ENCODE measurements at places on chromosomes 3 and 15.

DNA sequence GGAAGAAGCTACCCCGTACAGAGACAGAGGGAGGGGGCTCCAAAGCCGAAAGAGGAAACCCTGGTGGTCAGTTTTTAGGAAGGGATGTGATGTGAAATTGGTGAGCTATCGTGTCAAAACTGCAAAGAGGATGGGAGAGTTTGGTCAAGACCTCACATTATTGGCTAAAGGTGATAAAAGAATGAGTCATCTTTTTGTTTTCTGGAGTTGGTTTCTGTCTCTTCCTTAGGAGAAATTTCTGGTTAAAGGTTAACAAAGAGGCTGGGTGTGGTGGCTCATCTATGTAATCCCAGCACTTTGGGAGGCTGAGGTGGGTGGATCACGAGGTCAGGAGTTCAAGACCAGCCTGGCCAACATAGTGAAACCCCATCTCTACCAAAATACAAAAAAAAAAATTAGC lies 217.8 kb upstream of the CBLB start:
- DNase-seq, result no peak

- DNase-seq, result no peak
Measured at GRCh38 chr15:75203017-75203907, 1.6 kb downstream of the C15orf39 start.

DNA sequence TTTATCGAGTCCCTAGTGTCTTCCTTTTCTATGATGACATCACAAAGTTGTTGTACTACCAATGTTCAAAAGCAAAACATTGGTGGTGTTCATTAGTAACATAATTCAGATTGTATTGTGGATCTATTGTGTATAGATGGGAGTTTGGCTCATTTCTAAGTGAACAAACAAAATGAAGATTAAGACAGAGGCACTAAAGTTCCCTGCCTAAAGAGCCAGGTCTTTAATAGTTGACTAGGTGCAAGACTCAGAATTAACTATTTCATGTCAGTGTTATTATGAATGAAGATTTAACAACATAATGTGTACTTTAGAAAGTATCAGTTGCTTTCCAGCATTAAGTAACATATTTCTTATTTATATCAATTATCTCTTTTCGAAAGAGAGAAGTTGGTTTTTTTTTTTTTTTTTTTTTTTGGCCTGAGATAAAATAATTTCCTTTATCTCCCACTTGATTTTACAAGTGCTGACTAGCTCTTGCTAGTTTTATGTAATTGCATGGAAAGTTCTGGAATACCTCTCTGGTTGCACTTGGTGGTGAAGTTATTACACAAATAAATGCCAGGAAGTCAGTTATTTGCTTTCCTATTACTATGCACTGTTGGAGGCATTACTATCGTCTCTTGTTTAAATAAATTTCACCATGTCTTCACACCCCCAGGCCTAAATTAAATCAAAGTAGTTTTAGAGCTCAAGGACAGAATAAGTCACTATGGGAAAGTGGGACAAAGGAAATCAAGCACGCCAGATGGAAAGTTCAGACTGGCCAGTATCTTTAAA lies 48.7 kb downstream of the NAALADL2 start:
- DNase-seq, result no peak

DNA sequence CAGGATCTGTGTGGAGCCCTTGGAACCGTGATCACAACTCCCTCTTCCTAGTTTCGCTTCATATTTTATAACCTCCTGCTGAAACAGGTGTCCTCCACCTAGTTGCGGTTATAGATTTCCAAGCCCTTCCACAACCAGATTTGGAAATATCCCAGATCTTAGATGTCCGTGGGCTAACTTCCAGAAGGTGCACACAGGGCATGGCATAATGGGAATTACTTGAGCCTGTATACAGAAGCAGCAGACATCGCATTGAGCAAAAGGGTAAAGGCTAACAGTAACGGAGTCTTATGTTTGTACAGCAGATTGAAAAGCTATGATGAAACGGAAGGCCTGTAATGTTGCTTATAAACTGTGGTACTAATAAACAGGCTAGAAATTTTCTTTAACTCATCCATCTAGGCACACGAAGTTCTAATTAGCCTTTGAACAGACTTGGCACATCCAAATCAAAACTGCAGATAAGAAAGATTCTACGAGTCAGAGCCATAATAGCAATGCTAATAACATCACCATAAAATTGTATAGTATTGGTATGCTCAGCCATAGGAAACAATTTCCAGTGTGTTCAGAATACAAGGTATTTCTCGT lies 1.2 kb upstream of the USF3 start:
- no peak for DNase-seq

DNA sequence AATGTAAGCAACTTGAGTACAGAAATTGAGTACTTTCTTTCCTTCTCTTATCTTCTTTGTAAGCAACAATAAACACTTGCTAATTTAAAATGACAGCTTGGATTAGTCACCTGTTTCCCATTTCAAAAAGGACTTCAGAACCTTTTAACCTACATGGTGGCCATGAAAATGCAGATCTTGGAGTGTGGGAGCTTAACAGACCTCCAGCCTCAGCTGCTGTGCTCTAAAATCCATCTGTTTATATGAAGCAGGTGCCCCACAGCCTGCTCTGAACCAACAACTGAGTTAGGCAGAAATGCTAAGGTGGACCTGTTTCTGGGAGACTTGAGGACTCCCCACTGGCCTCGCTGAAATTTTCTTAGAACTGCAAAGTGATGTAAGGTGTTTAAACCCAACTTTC lies 91.1 kb upstream of the TNIK start:
- no peak for DNase-seq

GRCh38 chr3:20100151-20100550 lies 59.9 kb downstream of the KAT2B start:
- no peak for DNase-seq

DNA sequence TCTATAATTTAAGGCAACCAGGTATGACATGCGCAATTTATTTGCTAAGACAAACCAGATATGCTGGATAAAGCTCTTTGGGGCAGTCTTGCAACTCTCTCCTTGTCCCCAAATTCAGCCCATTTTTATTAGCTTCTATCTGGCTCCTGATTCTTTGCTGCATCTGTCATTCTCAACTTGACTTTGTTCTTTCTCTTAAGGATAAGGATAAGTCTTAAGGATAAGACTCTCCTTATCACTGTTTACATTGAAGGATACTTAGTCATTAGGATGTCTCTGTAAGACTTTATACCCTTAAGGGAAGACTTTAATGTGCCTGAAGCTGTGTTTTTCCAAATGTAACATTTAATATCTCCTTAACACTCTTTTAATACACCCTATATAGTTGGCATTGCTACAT lies 49.2 kb downstream of the ALCAM start:
- no peak for DNase-seq

GRCh38 chr3:196340466-196340865 lies 2.3 kb upstream of the TM4SF19 start:
- no peak for DNase-seq

- no peak for DNase-seq
Measured at GRCh38 chr3:196097373-196098154, 15.7 kb upstream of the TFRC start.

- DNase-seq, result no peak
Measured at GRCh38 chr3:41073190-41073589, 126.1 kb upstream of the CTNNB1 start.

DNA sequence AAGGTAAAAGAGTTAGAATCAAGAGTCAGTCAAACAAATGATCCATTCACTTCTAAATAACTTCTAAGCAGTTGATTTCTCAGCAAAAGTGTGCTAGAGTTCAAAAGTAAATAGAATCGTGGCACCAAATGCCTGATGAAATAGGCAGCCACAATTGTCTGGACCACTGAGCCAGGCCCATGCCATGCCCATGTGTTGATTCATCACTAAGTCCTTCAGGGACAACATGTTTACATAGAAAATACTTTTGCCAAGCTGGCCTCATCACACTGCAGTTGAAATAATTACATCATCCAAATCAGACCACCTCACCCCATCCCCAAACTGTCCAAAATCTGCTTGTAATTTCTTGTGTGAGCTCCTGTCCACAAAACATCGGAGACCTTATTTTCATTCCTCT lies 216.3 kb downstream of the IGSF11 start:
- no peak for DNase-seq

DNA sequence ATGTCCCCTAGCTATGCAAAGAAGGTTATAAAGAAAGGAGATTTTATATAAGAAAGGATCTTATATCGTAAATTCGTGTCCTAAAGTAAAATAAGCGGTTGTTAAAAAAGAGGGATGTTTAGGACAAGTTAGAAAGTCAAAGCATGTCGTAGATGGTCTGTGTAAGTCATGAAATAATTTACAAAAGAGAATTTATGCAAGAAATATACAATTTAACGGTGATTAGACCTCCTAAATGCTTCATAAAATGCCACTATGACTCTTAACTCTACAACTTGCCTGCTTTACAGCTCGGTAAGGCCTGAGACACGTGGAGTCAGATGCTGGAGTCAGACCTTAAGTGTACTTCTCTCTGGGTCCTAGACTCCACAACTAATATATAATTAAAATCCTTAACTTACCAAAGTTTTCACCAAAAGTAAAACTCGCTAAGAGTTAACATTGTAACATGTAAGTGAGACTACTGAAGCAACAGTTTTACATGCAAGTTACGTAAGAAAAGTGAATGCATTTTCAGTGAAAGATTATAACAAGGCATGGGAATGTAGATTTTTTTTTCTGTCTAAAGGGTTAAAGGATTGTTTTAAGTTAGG lies 13.3 kb upstream of the SRPRB start:
- no peak for DNase-seq
